ENCODE measurements at places on chromosomes 11 and 22. TPM values are rescaled to one million over a fixed set of nuclear protein-coding genes. Genes with fewer than 3 reads are reported as not detected.

DNA sequence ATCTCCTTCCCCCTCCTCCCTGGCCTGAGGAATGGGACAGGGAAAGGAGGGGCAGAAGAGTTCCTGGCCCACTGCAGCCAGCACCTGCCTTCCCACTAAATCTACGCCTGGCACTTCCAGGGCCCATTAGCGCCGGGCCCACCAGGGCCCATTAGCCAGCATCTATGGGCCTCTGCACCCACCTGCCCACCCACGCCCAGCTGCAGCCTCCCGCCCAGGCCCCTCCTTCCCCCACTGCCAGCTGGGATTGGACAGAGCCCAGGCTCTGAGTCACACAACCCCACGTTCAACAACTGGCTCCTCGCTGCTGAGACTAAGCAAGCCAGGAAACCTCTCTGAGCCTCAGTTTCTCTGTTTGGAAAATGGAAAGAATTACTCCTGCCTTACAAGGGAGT, 48.7 kb downstream of the CYTH4 start:
- no peak overlapping the region for H3K27ac ChIP-seq
- H3K4me1 ChIP-seq = peaks cover 19% of the 10 kb centered on the region
- no peaks in the 10 kb centered on the region for H3K36me3 ChIP-seq
- DNase-seq = no peak
- H3K27me3 ChIP-seq = peaks cover 95% of the 10 kb centered on the region
- no peak overlapping the region for H3K4me3 ChIP-seq

DNA sequence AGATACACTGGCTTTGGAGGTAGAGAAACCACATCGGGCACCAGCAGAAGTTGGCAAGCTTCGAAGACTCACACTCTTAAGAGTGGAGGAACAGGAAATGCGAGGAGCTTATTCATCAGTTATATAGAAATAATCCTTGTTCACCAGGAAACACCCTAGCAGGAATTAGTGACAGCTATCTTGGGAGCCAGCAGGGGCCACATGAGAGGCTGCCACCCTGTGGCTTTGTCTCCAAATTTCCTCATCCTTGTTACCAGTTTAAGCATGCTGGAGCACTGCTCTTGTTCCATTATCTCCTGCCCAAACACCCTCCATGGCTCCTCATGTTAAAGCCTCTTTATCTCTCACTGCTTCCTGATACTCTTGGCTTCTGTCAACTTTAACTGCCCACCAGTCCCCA, 131.0 kb downstream of the PLEKHA7 start:
- H3K4me1 ChIP-seq = no peaks in the 10 kb centered on the region
- DNase-seq = no peak
- H3K27ac ChIP-seq = no peak overlapping the region
- H3K27me3 ChIP-seq = no peaks in the 10 kb centered on the region

GRCh38 chr11:19800714-19801519, 88.3 kb downstream of the NAV2 start:
- H3K27me3 ChIP-seq = no peaks in the 10 kb centered on the region
- H3K4me1 ChIP-seq = no peaks in the 10 kb centered on the region
- no peak overlapping the region for H3K4me3 ChIP-seq
- no peak overlapping the region for H3K27ac ChIP-seq

Gene MS4A14
- 1.1 TPM for polyA plus RNA-seq

- no peaks in the 10 kb centered on the region for H3K27me3 ChIP-seq
- peaks cover 56% of the 10 kb centered on the region for H3K36me3 ChIP-seq
- peak overlapping the region; percentile 98 for H3K27ac ChIP-seq
- peak; percentile 80 for DNase-seq
- H3K4me1 ChIP-seq = peaks cover 100% of the 10 kb centered on the region
These were observed 7.3 kb downstream of the ADORA2A start for GRCh38 chr22:24434471-24435322.

DNA sequence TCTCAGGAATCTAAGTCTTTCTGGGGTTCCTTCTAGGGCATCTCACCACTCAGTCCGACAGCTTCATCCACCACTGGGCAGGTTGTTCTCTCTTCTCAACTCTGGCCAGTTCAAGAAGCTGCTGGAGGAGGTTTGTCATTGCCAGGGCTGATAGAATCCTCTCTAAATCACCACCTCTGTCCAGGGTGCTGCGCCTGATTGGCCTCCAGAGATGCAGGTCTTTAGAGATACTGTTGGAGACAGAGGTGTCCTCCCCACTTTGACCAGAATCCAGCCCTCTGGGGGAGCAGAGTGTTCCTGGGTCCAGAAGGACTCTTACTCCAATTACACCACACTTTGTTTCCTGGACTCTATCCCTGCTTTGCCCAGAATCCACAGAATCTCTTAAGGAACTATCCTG, 90.2 kb downstream of the NELL1 start:
- no peaks in the 10 kb centered on the region for H3K4me1 ChIP-seq
- H3K27me3 ChIP-seq = no peaks in the 10 kb centered on the region
- H3K4me3 ChIP-seq = no peak overlapping the region
- H3K36me3 ChIP-seq = no peaks in the 10 kb centered on the region

- DNase-seq = no peak
- H3K4me3 ChIP-seq = no peak overlapping the region
- peaks cover 26% of the 10 kb centered on the region for H3K4me1 ChIP-seq
- H3K27me3 ChIP-seq = no peaks in the 10 kb centered on the region
These were observed 2.3 kb upstream of the ANKRD13D start for GRCh38 chr11:67286621-67287333.

GRCh38 chr11:26086028-26086427, 245.9 kb upstream of the ANO3 start:
- H3K4me1 ChIP-seq = no peaks in the 10 kb centered on the region
- H3K4me3 ChIP-seq = no peak overlapping the region
- H3K36me3 ChIP-seq = no peaks in the 10 kb centered on the region
- H3K27me3 ChIP-seq = no peaks in the 10 kb centered on the region

DNA sequence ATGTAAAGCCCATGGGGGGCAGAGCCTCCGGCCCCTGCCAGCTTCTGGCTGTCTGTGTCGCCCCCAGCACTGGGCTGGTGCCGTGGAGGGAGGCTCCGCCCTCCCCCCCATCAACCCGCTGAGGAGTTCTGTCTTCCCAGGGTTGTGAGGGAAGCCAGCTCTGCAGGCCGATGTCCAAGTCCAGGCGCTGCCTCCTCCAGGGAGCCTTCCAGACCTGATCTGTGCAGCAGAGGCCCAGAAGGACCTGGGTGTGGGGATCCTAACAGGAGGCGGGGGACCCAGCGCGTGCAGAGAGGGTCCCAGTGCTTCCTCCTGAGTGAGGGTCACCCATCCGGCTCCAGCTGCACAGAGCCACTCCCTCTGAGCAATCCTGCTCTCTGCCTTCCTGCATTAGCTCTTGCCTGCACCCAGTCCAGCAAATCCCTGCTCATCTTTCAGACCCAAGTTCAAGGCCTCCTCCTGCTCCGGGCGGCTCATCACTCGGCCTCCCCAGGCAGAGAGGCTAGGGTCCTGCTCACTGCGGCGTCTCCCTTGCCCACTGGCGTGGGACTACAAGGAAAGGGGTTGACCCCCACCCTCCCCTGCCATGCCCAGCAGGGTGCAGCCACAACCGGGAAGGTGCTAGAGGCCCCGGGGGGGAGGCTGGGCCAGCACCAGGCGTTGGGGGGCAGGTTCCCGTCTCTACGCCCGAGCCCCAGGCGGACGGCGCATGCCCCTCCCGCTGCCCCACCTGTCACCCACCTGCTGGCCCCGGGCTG, 16.4 kb downstream of the PRR33 start:
- H3K36me3 ChIP-seq = no peaks in the 10 kb centered on the region
- no peaks in the 10 kb centered on the region for H3K27me3 ChIP-seq
- no peak overlapping the region for H3K27ac ChIP-seq
- H3K4me1 ChIP-seq = peaks cover 23% of the 10 kb centered on the region
- DNase-seq = no peak

Gene PRR33
- polyA plus RNA-seq = 0.18 TPM

DNA sequence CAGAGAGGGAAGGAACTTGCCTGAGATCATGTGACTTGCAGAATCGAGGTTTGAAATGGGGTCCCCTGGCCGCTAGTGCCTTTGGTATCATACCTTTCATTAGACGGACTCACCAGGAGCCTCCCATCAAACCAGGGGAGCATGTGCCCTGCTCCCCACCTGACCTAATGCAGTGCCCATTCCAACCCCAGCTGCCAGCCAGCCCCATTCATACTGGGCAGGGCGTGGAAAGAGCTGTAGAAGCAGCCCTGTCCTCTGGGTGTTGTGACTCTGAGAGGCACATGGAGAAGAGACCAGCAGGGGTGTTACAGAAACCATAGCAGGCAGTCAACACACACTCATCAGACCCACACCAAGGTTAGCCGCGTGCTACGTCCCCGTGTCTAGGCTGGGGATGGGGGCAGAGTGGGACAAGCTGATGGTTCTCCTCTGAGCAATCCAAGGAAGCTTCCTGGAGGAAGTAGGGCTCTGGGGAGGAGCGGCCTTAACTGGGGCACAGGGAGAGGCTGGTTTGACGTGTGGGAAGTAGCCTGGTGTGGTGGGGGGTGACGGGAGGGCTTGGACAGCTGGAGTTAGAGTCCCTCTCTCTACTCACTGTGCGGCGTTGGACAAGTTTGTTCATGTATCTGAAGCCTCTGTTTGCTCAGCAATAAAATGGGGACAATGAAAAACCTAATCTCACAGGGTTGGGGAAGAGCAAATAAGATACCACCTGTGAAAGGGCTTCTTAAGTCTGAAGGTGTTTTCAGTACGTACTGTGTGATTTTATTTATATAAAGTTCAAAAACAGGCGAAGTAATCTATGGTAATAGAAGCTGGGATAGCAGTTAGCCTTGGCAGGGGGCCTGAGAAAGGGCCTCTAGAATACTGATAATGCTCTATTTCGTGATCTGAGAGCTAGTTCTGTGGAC, 14.0 kb downstream of the GRIK4 start:
- H3K4me3 ChIP-seq = no peak overlapping the region
- no peaks in the 10 kb centered on the region for H3K4me1 ChIP-seq
- H3K36me3 ChIP-seq = no peaks in the 10 kb centered on the region
- no peak for DNase-seq
- H3K27ac ChIP-seq = no peak overlapping the region
